ENCODE measurements at places on chromosomes 12 and 14.

- H3K36me3 ChIP-seq = peaks cover 9% of the 10 kb centered on the region
- H3K27me3 ChIP-seq = no peaks in the 10 kb centered on the region
- H3K27ac ChIP-seq = no peak overlapping the region
These were observed 18.6 kb downstream of the KMT2D start for GRCh38 chr12:49041881-49042484.

GRCh38 chr12:126084480-126084879 is 1019.2 kb downstream of the AACS start:
- H3K27me3 ChIP-seq = no peaks in the 10 kb centered on the region
- H3K4me1 ChIP-seq = no peaks in the 10 kb centered on the region
- H3K27ac ChIP-seq = no peak overlapping the region
- no peak overlapping the region for H3K4me3 ChIP-seq

DNA sequence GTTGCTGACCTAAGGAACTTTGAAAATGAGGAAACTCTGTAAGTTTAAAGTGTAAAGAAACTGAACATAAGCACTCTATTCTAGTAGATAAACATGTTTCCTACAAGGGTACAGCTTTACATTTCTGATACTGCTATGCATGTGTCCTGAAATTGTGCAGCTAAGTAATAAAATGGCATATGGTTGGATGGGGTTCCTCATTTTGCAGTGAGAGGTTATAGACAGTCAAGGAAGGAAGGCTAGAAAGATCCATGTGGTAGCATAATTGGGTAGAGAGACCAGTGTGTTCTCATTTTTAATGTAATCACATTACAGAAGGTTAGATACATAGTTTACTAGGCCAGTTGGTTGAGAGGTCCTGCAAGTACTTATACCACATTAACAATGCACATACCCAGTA is 477.0 kb downstream of the TMEM121 start:
- no peak for DNase-seq
- H3K27me3 ChIP-seq = no peaks in the 10 kb centered on the region
- H3K27ac ChIP-seq = no peak overlapping the region
- no peaks in the 10 kb centered on the region for H3K36me3 ChIP-seq
- no peak overlapping the region for H3K4me3 ChIP-seq

DNA sequence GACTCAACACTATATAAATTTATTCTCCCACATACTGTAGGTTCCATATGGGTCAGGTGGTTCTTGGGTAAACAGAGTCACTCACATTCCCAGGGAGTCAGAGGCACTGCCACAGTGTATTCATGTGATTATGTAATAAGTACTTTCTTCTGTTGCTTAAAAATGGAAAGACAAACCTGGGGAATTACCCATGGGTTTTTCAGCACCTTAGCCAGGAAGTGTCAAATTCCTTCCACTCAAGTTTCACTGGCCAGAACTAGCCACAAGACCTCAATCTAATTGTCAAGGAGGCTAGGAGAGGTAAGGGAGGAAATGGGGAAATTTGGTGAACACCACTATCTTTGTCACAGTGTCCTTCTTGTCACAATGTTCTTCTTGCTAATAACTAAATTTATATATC is 333.2 kb upstream of the MDGA2 start:
- no peaks in the 10 kb centered on the region for H3K27me3 ChIP-seq
- no peaks in the 10 kb centered on the region for H3K4me1 ChIP-seq
- DNase-seq = no peak
- no peaks in the 10 kb centered on the region for H3K36me3 ChIP-seq
- H3K27ac ChIP-seq = no peak overlapping the region

- H3K27ac ChIP-seq = no peak overlapping the region
- H3K27me3 ChIP-seq = peaks cover 28% of the 10 kb centered on the region
- peaks cover 5% of the 10 kb centered on the region for H3K4me1 ChIP-seq
- H3K4me3 ChIP-seq = no peak overlapping the region
- no peak for DNase-seq
These were observed 41.4 kb downstream of the PHETA1 start for GRCh38 chr12:111327474-111327873.

Data from T-helper 17 cell (primary cell).